Stimulated activated CD8-positive, alpha-beta memory T cell treated with anti-CD3 and anti-CD28 coated beads, Interleukin-4, amount 100 ng/mL, for 1 hour (primary cell): ENCODE measurements at places on chromosomes 7 and 10.

- DNase-seq, result no peak
Observed at GRCh38 chr7:134422638-134423037, 36.3 kb downstream of the AKR1B1 start.

GRCh38 chr10:106618646-106619045 is 545.9 kb downstream of the SORCS1 start:
- no peak for DNase-seq

DNA sequence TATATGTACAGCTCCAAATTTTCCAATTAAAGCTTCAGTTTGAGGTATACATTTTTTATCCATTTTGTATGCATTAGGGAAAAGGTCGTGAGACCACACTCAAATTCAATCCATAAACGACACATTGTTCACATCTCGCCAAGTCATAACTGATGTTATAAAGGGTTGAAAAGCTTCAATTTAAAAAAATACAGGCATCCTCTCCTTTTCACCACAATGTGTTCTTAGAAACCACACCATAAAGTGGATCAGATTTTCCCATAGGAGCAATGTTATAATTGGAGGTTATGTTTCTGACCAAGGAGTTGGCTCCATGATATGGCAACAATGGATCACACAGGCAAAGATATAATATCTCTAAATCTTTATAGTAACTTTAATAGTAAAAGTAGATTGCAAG is 663.6 kb downstream of the PARD3 start:
- DNase-seq, result no peak

- DNase-seq, result no peak
Observed at GRCh38 chr7:108211382-108212201, 81.4 kb upstream of the LAMB4 start.

DNA sequence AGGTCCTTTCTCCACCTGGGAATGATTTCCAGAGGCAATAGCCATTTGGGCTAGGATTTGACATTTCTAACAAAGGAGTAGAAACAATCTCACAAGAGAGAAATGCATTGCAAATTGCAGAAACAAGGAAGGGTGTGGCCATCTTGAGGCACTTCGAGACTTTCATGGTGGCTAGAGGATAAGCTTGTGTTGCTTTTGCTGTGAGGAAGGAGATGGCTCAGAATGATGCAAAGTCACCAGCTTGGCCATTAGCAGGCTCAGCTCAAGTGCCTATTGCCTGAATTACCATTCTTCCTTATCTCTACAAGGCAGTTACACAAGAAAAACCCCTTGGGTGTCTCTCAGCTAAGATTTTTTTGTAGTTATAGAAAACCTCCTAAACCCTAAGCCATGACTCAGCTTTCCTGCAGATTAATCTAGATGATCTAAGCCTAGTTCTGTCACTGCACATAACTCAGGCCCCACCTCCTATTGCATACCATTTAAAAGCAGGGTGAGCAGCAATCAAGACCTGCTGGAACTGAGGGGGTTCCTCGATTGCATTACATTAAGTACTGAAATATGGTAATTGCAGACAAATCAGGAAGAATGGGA is 683.1 kb downstream of the NRG3 start:
- DNase-seq, result no peak

GRCh38 chr10:118276204-118276603 is 65.9 kb downstream of the FAM204A start:
- DNase-seq, result no peak

- no peak for DNase-seq
Observed at GRCh38 chr7:80815733-80816132, 103.1 kb downstream of the SEMA3C start.

- no peak for DNase-seq
Observed at GRCh38 chr7:120843109-120843508, 14.8 kb downstream of the TSPAN12 start.

DNA sequence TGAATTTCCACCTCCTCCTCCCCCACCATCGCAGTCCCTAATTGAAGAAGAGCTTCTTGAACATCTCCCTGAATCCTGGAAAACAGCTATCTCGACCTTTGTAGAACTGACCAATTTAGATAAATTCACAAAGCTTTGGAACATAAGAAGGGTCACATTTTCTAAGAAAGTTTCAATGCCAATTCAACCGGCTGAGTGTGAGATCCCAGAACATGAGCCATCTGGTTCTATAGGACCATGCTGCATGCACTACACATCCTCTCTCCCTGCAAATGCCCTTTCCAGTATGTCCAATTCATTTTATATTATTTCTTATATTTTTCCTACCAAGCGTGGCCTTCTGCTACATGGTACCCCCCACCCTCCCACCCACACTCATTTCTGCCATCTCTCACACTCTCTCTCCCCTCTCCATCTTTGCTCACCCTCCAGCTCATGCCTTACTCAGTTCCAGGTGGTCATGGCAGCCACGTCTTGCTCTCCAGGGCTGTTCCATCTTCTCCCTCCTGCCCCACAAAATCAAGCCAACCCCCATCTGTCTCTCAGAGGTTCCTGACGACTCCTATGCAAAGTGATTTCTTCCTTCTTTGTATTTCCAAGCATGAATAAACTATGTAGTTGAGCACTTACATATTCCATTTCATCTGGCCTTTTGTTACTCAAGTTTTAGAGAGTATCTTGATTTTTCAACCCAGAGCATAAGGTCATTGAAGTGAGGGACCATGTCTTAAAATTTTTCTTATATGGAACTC is 19.3 kb downstream of the FRMD4A start:
- DNase-seq, result no peak

DNA sequence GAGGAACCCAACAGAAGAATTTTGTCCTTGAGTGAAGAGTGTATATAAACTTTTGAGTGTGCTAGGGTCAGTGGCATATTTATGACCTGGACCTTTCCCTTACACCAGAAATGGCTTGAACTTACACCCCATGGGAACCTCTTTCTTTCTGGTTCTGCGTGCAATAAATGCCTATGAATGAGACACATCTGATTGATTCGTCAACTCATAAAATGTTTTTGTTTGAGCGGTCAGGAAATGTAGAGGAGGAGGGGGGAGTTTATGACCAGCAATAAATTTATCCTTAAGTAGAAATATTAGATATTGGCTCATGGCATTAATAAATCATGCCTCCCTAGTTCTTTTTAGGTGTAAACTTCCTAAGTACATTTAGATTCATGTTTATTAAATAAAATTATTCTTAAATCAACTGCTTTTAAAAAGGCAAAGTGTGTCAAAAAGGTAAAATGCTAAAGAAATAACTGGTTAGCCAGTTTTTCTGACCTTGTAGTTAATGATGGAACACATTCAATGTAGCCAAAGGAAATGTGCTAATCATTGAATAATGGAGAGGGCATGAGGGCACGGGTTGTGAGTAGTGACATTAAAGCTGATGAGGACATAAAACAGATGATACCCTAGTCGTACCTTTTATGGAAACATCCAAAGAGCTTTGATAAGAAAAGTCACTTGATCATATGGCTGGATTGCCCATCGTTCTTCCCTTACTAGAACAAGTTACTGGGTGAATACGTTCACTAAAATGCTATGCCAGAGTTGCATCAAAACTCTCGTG is 13.6 kb upstream of the NUP42 start:
- DNase-seq, result no peak

GRCh38 chr7:24463474-24463873 is 109.8 kb upstream of the PALS2 start:
- DNase-seq, result no peak
